ENCODE measurements at places on chromosomes 13 and 19. TPM values are rescaled to one million over a fixed set of nuclear protein-coding genes. Genes with fewer than 3 reads are reported as not detected.
A peak's percentile ranks its signal among the peaks of the same experiment; 100 is the strongest.

- no peak for DNase-seq
Observed at GRCh38 chr13:101967781-101968180, 434.1 kb downstream of the FGF14 start.

- no peak for DNase-seq
Observed at GRCh38 chr19:18130523-18131242, 22.3 kb upstream of the PIK3R2 start.

Gene ZNF571
- 3.0 TPM for total RNA-seq

- peak; percentile 58 for DNase-seq
Observed at GRCh38 chr13:98839856-98840769, 87.6 kb upstream of the SLC15A1 start.

DNA sequence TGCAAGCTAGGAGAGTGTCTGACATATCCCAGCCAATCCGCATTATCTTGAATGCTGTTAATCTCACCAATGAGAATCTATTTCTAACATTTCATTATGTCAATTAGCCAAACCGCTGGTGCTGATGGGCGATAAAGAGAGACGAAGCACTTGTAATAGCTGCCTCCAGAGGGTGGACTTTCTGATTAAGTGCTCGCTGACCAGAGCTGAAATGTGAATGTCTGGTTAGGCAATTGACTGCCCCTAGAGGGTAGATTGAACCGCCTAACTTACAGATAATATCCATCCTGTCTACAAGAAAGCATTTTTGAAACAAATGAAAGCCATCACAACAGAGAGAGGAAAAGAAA lies 552 bp upstream of the GRWD1 start:
- peak; percentile 92 for DNase-seq

DNA sequence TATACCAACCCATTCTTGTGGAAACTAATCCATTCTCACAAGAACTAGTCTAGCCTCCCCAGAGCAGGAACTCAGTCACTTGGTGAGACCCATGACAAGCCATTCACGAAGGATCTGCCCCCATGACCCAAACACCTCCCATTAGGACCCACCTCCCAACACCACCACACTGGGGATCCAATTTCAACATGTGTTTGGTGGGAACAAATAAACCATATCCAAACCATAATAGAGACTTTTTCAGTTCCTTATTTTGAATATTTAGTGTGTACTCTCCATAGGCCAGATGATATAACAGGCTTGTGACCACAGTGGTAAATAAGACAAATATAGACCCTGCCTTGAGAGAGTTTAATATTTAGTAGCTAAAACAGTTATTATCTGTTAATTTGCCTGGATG lies 227.5 kb upstream of the SERP2 start:
- DNase-seq, result no peak

DNA sequence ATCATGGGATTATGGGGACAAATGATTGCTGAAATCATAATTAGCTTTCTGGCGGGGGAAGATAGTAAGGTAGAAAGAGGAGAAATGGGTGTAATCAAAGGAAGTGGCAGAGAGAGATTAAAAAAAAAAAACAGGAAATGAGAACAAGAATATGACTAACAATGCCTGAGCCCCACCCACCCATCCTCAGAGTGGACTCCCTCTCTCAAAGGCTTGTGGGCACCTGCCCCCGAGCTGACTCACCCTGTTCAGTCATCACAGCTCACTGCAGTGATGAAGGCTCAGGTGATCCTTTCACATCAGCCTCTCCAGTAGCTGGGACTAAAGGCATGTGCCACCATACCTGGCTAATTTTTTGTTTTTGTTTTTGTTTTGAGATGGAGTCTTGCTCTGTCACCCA lies 26.4 kb upstream of the TPT1 start:
- DNase-seq, result peak; percentile 92

GRCh38 chr13:39578821-39579291 lies 24.1 kb downstream of the LHFPL6 start:
- no peak for DNase-seq

DNA sequence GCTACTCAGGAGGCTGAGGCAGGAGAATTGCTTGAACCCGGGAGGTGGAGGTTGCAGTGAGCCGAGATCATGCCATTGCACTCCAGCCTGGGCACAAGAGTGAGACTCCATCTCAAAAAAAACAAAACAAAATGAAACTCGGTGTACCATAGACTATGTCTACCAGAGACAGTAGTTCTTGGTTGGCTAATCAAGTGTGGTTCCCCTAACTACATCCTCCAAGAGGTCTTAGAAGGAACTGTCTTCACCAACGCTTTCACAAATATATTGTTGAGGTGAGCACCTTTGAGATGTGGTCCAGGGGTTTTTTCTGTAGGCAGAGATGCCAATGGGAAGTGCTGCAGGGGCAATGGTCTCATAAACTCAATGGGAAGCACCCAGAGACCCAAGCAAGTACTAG lies 48.0 kb downstream of the RFC3 start:
- no peak for DNase-seq

DNA sequence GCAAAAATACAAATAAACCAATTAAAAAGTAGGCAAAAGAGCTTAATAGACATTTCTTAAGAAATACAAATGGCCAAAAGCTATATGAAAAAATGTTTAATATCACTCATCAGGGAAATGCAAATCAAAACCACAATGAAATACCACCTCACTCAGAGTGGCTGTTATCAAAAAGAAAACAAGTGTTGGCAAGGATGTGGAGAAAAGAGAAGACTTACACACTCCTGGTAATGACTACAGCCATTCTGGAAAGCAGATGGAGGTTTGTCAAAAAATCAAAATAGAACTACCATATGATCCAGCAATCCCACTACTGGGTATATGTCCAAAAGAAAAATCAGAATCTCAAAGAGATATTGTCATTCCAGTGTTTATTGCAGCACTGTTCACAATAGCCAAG lies 223.5 kb upstream of the SLC10A2 start:
- DNase-seq, result peak; percentile 70

- DNase-seq, result peak; percentile 63
Observed at GRCh38 chr19:39031368-39032062, 834 bp downstream of the FBXO27 start.

DNA sequence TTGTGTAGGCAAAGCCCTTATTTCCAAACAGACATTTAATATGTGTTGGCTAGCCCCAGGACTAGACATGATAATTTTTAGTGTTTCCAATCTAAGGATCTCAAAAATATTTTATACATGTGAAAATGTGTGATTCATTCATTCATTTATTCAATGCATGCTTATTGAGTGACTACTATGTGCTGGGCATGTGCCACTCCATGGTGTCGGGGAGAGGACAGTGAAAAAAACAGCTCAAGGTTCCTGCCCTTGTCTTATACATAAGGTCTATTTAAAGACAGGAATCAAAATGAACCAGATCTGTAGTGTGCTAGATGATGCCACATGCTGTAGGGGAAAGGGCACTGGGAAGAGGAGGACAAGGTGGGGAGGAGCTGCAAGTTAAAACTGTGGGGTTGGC lies 36.5 kb downstream of the GJA3 start:
- no peak for DNase-seq

- no peak for DNase-seq
Observed at GRCh38 chr13:99277629-99278028, 19.4 kb upstream of the GPR18 start.

Gene ZNF600
- 6.4 TPM for total RNA-seq

GRCh38 chr13:90352763-90353162 lies 994.7 kb upstream of the MIR17HG start:
- no peak for DNase-seq

DNA sequence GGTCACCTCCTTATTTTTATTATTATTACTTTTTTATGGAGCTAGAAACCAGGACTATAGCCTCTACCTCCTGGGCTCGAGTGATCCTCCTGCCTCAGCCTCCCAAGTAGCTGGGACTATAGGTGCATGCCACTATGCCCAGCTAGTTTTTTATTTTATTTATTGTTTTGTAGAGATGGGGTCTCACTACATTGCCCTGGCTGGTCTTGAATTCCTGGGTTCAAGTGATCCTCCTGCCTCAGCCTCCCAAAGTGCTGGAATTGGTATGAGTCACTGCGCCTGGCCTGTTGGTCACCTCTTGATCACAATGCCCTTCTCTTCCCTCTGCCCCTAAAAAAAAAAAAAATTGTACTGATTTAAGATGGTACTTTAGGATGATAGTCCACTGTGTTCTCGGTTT lies 20.4 kb downstream of the MRPS12 start:
- DNase-seq, result no peak

Gene CNMD
- not detected for total RNA-seq

DNA sequence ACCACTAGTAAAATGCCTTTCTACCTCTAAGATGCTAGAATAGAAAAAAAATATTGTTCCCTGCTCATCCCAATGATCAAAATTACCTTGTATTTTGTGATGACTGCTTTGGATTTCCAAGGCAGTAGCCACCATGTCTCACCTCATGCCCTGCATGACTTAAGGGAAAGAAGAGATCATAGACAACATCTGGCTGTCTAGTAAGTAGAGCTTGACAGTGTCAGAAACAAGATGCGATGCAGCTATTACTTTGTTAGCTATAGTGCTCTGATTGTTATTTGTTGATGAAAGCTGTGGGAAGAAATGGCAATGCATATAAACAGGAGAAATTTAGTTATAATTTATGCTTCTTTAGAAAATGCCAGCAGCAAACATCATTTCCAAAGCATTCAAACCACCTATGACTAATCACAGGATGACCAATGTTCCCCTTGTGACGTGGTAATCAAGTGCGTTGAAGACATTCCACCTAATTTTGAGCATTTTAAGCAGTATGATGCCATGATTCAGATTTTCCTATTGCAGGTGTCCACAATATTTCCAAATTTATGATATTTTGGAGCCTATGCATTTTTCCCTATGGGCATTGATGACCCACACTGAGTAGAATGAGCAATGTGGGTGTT lies 308.3 kb downstream of the KCNRG start:
- DNase-seq, result peak; percentile 97

DNA sequence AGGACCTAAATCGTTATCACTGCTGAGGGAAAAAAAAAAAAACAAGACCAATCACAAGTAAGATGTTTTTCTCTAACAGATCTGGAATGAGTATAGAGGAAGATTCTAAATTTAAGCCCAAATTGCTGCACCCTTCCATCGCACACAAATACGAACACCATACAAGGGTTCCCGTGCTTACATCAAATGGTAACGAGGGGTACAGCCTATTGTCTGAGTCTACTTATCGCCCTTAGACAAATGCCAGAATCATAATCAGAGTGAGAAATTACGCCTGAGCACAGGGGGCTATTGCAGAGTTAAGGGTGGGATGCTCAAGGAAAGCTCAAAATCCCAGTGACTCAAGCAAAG lies 603 bp downstream of the ZC3H13 start:
- no peak for DNase-seq

DNA sequence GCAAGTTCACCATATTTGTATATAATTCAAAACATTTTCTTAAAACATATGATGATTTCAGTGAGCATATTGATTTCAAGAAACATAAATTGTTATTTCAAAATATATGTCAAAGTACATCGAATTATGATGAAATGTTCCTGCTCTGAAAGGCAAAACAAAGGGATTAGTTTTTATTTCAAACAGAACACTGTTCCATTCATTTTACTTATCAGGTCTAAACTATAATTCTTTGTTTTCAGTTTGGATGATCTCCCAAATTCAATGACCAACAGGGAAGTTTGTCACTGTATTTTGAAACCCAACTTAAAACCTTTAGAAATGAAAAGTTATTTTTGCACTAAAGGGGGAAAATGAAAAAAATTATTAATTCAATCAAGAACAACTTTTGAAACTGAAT lies 610.2 kb downstream of the SLITRK1 start:
- DNase-seq, result no peak

Gene ZNF729
- total RNA-seq, result not detected

Gene IGFL3
- total RNA-seq, result 93.5 TPM

Gene ZNF100
- 8.9 TPM for total RNA-seq

Gene ZNF665
- total RNA-seq, result 3.4 TPM

DNA sequence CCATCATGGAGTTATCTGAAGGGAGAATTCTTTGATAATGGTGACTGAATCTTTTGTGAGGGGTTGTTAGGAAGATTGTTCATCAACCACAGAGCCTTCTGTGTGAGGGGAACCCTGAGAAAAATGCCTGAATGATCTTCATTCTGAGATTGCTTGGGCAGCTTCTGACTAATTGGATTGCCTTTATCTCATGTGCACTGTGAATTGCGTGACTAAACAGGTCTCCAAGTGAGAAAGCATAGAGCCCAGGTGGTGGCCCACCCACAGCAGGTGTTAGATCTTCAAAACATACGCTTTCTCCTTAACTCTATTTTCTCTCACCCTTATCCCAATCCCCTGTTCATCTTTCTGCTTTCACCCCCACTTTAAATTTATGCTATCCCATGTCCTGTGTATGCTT lies 58.3 kb downstream of the DOCK9 start:
- DNase-seq, result peak; percentile 23

Gene THSD8
- 4.5 TPM for total RNA-seq

Gene PLEKHJ1
- total RNA-seq, result 69.9 TPM

DNA sequence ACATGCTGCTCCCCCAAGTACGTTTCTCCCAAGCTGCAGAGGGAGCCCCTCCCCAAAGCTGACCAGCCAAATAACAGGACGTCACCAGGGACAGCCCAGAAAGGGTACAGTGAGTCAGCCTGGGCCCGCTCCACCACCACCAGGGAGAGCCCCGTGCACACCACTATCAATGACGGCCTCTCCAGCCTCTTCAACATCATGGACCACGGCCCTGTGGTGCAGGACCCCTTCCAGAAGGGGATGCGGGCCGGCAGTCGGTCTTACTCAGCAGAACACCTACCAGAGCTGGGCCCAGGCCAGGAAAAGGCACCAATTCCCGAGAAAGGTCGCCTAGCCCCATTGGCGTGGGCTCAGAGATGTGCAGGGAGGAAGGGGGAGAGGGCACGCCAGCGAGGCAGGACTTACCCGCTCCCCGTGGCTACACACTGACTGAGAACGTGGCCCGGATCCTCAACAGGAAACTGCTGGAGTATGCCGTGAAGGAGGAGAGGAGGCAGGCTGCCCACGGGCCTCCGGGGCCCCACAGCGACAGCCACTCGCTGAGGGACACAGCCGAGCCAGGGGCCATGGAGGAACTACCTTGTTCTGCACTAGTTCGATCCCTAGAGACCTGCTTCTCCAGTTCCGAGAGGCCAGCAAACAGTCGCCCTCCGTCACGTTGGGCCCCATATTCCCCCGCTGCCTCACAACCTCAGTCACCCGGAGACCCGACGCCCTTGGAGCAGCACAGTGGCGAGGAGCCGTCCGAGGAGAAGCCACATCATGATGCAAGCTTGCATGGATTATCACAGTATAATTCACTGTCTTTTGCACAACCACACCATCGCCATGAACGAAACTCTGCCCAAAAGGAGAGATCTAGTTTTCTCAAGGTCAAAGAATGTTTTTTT lies 815.9 kb upstream of the KLHL1 start:
- DNase-seq, result peak; percentile 0

Gene LIM2
- total RNA-seq, result not detected

DNA sequence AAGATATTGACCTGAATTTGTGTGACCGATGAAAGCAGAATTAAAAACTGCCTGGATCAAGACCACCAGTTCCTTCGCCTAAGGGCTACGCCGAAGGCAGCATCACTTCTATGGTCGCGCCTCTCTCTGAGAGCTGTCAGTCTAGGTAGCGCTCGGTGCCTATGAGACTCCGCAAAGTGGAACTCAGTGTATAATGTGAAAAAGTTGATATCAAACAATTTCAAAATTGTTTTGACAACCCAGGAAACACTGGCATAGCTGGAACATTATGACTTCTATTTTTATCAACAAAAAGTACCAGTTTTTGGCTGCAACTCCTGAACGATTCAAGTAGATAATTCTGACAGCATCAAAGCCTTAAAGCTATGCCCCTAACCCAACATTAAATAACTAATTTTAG lies 223.6 kb downstream of the MYO16 start:
- no peak for DNase-seq

Gene HSD17B14
- total RNA-seq, result 8.2 TPM

Measured in astrocyte (in vitro differentiated cells and primary cell).